ENCODE measurements at places on chromosomes 5 and 9.

DNA sequence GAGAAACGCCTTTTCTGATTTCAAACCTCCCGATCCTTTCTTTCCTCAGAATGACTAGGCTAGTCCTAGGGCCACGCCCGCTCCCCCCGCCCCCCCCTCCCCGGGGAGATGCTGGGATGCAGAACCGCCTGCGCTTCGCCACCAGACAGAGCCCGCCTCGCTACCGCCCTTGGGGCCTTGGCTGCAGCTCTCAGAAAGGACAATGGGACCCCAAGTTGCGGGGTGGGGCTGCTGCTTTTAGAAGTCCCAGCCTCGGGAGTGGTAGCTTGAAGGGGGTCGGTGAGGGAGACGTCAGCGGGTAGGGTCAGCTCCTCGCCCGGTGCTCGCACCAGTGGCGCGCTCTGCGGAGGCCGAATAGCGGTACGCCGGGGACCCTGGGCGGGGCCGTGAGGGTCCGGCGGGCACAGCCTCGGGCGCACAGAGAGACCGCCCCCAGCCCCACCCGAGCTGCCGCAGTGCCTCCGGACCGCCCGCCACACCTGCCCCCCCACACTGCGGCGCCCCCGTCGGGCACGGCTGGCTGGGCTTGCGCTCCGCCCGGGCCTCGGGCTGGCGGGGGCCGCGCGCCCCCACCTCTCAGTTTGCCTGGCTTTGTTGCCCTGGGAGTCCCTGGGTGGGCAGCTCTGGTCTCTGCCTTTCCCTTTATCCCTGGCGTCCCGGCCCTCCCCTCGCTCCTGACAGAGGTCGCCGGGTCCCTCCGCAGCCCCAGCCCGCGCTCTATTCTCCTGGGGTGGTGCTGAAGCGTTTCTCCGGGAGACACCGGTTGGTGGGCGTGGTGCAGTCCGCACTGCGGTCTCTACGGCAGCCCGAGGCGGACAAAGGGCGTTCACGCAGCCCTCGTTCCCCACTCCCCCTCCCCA is 1.2 kb downstream of the MAP1B start:
- DNase-seq, result peak; percentile 95

DNA sequence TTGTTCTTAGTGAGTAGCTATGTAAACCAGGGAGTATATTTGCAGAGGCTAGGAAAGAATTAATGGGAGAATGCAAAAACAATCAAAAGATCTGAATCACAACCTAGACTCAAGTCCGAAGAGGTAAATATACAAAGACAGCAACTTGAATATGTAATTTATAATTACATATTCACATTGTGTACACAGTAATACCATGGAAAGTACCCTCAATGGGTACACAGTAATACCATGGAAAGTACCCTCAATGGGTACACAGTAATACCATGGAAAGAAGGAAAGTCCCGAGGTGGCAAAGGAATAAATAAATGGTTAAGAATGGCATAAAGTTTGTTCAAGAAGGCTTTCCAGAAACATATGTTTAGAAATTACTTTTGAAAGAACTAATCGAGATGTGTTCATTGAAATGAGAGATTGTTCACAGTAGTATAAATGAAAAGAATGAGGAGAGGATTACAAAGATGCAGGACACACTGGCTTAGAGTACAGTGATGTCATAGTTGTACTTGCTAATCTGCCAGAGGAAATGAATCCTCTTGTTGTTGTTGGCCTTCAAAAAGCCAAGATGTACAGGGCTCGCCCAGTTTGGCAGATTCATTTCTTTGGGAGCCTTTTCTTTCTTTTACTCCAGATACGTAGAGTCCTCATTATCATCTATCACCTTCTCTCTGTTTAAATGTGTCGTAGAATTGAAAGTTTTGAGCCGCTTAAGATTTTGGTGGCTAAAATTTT is 116.0 kb downstream of the UNC13B start:
- peak; percentile 73 for DNase-seq

- no peak for DNase-seq
Observed at GRCh38 chr5:107466233-107466769, 204.4 kb downstream of the EFNA5 start.

DNA sequence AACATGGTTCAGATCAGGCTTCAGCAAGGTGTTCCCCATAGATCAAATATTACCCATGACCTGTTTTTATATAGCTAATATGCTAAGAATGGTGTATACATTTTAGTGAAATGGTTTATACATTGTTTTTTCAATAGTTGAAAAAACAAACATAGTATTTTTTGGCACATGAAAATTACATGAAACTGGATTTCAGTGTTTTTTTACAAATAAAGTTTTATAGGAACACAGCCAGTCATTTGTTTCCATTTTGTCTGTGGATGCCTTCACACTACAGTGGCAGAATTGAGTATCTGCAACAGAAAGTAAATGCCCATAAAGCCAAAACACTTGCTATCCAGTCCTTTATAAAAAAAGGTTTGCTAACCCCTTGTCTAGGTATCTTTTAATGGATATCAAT is 134.5 kb upstream of the TNFAIP8 start:
- no peak for DNase-seq

DNA sequence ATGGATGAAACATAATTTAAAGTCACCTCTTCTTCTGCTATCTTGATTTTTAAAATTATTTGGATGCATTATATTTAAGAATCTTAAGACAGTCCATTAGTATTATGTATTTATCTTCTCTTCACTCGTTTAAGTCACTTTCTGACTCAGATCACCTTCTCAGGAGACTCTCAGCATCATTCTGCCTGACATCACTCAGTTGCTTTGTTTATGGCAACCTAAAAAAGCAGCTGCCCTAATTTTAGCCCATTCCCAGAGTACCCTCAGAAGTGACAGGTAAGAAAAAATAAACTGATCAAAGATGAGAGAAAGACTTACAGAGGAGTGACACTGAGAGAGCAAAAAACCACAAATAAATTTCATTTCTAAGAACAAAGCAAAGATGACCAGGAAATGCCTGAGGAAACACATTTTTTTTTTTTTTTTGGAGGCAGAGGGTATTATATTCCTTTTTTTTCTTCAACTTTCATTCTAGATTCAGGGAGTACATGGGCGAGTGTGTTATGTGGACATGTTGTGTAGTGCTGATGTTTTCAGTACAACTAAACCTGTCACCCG is 140.5 kb downstream of the MUSK start:
- no peak for DNase-seq

Data from osteoblast (primary cell).